ENCODE measurements at places on chromosomes 7 and 10. TPM values are rescaled to one million over a fixed set of nuclear protein-coding genes. Genes with fewer than 3 reads are reported as not detected.
A peak's percentile ranks its signal among the peaks of the same experiment; 100 is the strongest.

- no peak for DNase-seq
Measured at GRCh38 chr10:104515678-104516199, 125.4 kb upstream of the SORCS3 start.

GRCh38 chr7:50792342-50793119 lies 9.8 kb upstream of the GRB10 start:
- DNase-seq, result peak; percentile 94

DNA sequence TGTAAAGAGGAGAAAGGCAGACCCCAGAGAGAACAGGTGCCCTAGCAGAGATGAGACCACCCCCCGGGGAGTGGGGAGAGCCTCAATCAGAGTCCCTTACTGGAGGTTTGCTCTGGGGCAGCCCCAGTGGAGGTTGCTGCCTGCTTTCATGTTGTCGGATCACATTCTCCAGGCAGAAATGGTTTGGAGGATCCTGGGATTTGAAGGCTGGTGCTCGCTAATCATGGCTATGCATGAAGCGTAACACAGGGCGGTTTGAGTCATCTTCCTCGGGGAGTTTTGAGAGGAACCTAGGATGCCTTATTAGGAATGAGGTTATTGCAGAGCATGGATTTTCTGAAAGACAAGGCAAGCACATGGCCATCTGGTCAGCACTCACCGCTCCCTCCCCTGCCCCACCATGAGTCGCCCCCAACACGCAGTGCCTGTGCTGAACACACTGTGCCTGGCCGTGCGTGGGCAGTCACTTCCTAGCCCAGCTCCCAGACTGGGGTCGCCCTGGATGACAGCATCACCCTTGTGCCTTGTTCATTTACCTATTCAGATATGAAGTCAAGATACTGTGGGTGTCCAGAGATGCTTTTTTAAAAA lies 319.9 kb downstream of the DPP6 start:
- DNase-seq, result peak; percentile 19

- peak; percentile 21 for DNase-seq
Measured at GRCh38 chr10:44960088-44960460, 472 bp downstream of the RASSF4 start.

DNA sequence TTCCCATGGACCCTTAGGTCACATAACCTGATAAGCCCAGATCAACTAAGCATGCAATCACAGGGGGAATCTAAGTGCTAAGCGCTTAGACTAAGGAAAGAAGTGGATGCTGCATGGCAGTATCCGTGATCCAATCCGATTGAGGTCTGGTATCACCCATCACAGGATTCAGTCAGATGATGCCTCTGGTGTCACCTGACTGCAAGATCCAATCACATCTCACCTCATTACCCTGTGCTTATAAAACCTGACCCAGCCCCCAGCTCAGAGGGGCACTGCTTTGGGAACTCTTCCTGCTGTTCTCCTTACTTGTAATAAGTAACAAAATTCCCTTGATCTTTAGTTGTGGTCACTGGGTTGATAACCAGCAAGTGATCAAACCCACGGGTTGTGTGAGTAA lies 84.7 kb upstream of the TMEM168 start:
- no peak for DNase-seq

DNA sequence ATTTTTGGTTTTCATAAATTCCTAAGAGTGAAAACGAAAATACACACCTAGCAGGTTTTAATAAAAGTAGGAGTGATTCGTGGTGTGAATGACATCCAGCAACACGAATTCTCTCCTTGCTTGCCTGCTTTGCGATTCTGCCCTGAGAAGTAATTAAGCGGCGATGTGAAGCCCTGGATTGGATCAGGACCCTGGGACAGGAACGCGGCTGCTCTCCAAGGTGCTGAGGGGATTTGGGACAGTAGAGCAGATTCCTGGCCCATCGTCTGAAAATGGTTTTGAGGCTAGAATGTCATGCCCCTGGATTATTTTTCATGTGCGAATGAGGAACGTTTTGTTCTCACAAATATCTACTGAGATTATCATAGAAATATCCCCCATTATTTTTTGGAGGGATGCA lies 7.8 kb downstream of the NPS start:
- DNase-seq, result no peak

DNA sequence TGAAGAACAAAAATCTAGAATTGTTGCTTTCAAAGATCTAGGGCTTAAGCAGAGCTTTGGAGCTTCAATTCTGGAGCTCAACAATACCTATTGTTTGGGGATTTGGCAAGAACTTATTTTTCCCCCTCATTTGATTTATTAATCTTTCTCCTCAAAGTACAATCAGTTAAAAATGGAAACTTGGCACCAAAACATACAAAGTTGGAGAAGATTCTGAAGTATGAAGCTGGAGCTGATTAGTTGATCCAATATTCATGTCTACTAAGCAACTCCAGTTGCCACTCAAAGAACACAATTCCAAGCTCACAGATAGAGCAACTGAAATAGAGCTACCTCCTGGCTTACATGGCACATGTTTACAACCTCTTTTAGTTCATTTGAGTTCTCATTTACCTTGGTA lies 3.8 kb downstream of the FAM13C start:
- no peak for DNase-seq

- DNase-seq, result peak; percentile 95
Measured at GRCh38 chr10:133335246-133336117, 1.2 kb downstream of the CALY start.

Gene KIAA1549
- total RNA-seq, result 3.3 TPM

Gene C10orf53
- not detected for total RNA-seq

Gene FRMD4A
- 42.4 TPM for total RNA-seq

Gene PKD2L1
- total RNA-seq, result not detected

Gene TRIP6
- total RNA-seq, result 115 TPM

Gene HOXA7
- total RNA-seq, result 4.4 TPM

Gene GTF2IRD1
- total RNA-seq, result 18.6 TPM
